GM23338 (cell line): ENCODE measurements at places on chromosomes 3 and 15. TPM values are rescaled to one million over a fixed set of nuclear protein-coding genes. Genes with fewer than 3 reads are reported as not detected.

- no peak for DNase-seq
These were observed 127.0 kb upstream of the CD96 start for GRCh38 chr3:111415018-111415417.

The SAMMSON gene
- not detected in 2 replicates for total RNA-seq

GRCh38 chr15:44034933-44035624 is 160.0 kb downstream of the FRMD5 start:
- DNase-seq: no peak

- DNase-seq: no peak
These were observed 27.4 kb upstream of the FAM174B start for GRCh38 chr15:92682741-92683510.

- no peak for DNase-seq
These were observed 126.4 kb downstream of the OXSM start for GRCh38 chr3:25916321-25916720.

The TMCO5A gene
- total RNA-seq: not detected in 2 replicates

The OSBPL10 gene
- 149 and 204 TPM in 2 replicates for total RNA-seq

- no peak for DNase-seq
These were observed 148.6 kb downstream of the ATP10A start for GRCh38 chr15:25714538-25714840.

The IL16 gene
- not detected in 2 replicates for total RNA-seq

DNA sequence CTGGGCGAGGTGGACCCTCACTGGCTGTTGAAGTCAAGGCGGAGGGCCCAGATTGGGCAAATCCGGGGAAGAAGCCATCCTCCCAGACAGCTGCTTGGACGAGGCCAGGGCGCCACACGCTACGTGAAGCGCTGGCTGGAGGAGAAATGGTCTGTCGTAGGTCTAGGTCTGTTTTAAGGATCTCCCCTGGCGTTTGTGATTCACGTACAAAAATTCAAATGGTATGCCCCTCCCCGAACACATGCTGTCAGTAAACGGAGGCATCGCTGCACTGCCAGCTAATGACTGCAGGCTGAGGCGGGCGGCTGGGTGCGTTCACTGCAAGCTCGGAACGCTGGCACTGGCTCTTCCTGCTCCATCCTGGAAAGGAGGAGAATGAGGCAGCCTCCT is 69.9 kb downstream of the EPHB3 start:
- no peak for DNase-seq

The B3GALNT1 gene
- 5.9 and 8.3 TPM in 2 replicates for total RNA-seq

- DNase-seq: no peak
These were observed 17.0 kb downstream of the RPL39L start for GRCh38 chr3:187122261-187122660.

DNA sequence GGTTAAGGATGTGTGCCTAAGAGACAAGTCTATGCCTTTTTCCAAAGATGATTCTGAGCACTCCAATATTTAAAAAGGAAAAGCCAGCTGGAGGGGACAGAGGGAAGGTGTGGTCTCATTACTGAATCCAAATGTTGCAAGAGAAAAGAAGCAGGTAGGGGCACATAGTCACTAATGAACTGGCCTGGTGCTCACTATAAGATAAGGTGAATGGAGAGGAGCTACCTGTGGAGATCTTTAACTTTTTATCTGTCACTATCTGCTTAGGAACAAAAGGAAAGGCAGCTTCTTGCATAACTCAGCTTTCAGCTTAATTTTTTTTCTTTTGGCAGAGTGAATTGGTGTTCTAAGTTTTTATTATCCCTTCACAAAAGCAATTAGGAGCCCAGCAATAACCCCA is 69.1 kb downstream of the RPN1 start:
- no peak for DNase-seq

GRCh38 chr15:94532226-94532625 is 300.9 kb downstream of the MCTP2 start:
- DNase-seq: peak; percentile 13

GRCh38 chr15:56242576-56243162 is 1.0 kb downstream of the RFX7 start:
- DNase-seq: no peak

The LSAMP gene
- 1.6 and 2.0 TPM in 2 replicates for total RNA-seq

GRCh38 chr15:92232317-92232716 is 161.4 kb upstream of the ST8SIA2 start:
- no peak for DNase-seq

- peak; percentile 83 for DNase-seq
These were observed 9.8 kb upstream of the RUVBL1 start for GRCh38 chr3:128133273-128133883.

DNA sequence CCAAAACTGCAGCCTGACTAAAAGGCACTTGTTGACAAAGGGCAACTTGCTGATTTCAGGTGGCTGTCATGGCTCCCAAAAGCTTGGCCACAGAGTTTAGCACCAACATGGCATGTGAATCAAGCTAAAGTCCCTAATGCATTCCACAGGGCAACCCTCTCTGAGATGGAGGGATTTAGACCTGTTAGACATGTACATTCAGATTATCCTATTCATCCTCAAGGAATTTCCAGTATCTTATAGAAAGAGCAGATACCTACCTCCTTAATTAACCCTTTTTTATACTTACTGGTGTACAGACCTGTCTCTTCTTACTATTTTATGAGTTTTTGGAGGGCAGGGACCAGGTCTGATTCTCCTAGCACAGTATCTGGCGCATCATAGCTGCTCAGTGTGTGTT is 31.3 kb downstream of the ACP3 start:
- DNase-seq: no peak

GRCh38 chr3:54853573-54854404 is 74.1 kb downstream of the LRTM1 start:
- DNase-seq: peak; percentile 84

- DNase-seq: peak; percentile 86
These were observed 237.1 kb downstream of the RYR3 start for GRCh38 chr15:33547876-33548275.

DNA sequence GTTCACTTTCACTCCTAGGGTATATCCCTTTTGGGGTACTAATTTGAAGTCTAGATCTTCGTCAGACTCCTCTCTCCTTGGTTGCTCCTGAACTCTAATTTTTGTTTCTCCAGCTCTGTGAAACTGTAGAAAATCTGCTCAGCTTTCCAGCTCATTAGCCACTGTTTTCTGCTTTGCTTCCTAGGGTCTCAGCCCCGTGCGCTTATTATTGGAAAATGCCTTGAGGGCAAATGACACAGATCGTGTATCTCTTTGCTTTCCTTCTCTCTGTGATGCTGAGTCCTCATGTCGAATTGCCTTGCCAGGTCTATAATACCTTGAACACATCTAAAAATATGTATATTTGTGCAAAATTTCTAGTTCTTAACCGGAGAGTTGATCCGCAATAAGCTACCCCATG is 731.1 kb downstream of the EDEM1 start:
- DNase-seq: no peak

The GOLGA6L6 gene
- total RNA-seq: not detected in 2 replicates

- DNase-seq: no peak
These were observed 6.8 kb downstream of the CERS3 start for GRCh38 chr15:100521907-100522306.

The CLPX gene
- total RNA-seq: 40.6 and 47.0 TPM in 2 replicates

GRCh38 chr3:149299938-149300801 is 33.3 kb downstream of the TM4SF18 start:
- no peak for DNase-seq

DNA sequence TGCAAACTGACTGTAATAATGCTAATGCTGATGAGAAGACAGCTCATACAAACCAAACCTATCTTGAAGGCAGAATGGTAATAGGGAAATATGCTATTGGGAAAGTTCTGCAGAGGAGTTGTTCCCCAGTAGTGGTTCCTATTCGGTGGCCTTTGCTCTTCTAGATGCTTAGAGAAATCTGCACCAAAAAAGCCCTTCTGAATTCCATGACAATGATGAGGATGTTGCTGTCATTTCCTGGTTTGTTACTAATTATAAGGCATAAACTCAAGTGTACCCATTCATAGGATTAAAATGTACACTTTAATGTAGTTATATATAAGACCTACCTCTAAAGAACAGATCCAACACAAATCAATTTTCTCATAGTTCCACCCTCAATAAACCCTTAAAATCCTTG is 30.1 kb downstream of the TOMM70 start:
- no peak for DNase-seq

DNA sequence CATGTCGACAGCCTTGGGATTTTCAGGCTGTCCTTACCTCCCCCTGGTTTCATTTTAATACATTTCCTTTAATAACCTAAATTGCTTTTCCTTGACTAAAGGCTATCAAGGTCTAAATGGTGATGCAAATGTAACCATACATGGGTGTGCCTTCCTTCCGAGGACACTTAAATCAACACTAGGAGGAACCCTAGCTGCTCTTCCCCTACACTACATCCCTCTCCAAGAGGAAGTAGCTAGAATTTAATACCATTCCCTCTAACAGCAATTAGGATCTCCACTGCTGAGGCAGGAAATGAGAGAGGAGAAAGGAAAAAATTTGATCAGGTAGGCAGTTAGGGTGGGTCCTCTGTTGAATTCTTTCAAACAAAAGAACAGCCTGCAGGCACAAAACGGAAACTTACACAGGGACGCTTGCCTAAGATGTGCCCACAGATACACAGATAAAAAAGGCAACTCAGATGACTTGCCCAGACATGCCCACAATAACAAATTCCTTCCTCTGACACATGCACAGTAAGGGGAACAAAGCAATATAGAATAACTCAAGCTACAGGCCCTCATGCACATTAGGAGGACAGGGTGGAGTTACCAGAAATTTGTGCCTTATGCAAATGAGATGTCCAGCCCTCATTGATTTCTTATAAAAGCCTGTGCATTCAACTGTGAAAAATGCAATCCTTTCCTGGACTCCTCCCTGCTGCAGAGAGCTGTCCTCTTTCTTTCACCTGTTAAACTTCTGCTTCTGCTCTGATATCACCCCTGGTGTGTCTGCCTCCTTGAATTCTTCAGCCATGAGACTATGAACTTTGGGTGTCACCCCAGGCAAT is 1024.4 kb upstream of the CADM2 start:
- DNase-seq: peak; percentile 4

GRCh38 chr3:176378789-176379188 is 818.5 kb downstream of the TBL1XR1 start:
- DNase-seq: no peak

The RARRES1 gene
- total RNA-seq: 0.10 TPM in 1 of 2 replicates, not detected in the other

The KIF7 gene
- 13.4 and 20.1 TPM in 2 replicates for total RNA-seq

The MORC1 gene
- total RNA-seq: not detected in 2 replicates

The GOLGA8H gene
- total RNA-seq: 0.63 and 1.2 TPM in 2 replicates

GRCh38 chr3:97970956-97971620 is 1.1 kb downstream of the RIOX2 start:
- DNase-seq: no peak

The CRABP1 gene
- 127 and 156 TPM in 2 replicates for total RNA-seq

GRCh38 chr15:76932135-76932966 is 802 bp downstream of the RCN2 start:
- peak; percentile 17 for DNase-seq

DNA sequence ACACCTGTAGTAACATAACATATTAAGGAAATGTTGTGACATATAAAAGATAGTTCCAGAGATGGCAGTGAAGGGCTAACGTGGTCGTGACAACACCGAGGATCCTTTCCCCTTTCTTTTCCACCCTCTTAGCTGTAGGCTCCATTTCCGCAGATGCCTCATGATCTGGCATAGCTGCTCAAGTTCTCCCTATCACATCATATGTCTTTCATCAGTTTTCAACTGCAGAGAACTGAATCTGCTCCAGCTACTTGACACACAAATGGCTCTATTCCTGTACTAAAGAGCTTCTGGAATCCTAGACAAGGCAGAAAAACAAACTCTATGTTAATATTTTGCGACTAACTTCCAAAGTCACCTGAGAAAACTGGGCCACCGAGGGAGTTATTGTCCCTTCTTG is 275.0 kb upstream of the SLCO3A1 start:
- DNase-seq: no peak

The MYL3 gene
- total RNA-seq: not detected in 2 replicates

DNA sequence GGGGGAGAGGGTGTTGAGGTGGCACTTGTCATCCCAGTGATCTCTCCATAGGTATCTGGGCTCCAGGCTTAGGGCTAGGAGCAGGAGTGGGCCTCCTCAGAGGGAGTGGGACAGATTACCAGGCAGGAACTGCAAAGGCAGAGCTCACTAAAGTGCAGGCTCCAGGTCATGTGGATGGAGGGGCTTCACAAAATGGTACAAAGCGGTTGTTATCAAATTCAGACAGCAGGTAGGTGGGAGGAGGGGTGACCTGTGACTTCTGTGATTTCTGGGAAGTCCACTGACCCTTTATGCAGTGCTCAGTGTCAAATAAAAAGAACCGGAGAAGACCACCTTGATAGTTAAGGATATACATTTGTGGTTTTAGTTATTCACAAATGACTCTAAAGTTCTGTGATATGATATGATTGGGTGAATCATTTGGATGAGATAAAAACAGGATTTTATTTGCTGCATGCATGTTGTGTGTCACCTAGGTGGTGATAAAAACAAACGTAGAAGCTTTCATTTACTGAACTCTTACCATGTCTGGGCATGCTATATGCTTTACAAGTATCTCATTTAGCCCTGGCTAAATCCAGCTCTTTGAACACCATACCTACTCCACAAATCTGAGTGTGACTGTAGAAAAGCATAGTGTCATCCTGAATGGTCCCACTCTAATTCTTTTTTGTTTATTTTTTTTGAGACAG is 20.2 kb downstream of the ST6GAL1 start:
- no peak for DNase-seq

DNA sequence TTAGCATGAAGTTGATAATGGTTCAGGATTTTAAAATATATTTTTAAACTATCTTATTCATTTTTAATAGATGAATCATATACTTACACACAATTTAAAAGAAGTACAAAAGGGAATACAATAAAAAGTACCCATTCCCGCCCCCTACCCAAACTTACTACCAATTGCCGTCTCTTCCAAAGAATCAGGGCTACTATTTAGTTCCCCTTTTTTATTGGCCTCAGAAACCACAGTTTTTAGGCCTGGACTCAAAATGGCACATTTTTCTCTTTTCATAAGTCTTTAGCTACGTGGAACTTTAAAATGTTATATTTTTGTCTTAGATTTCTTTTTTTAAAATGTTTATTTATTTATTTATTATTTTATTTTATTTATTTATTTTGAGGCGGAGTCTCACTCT is 18.0 kb downstream of the LRRK1 start:
- DNase-seq: no peak

- no peak for DNase-seq
These were observed 104.4 kb downstream of the FMN1 start for GRCh38 chr15:33089878-33090757.

DNA sequence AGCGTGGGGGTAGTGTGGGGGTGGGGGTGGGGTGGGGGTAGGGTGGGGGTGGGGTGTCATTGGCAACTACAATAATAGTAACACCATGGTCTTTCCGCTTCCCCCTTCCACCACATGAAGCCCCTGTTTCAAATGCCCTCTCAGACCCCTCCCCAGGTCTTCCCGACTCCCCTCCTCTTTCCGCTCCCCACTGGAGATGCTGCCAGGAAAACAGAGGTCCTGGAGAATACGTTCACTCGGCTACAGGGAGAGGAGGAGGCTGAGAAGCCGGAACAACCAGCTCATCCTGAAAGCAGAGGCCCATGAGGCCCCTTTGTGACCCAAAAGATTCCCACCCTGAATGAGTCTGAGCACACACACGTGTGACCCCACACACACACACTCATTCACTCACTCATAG is 75.4 kb downstream of the CPN2 start:
- no peak for DNase-seq
